ENCODE measurements at places on chromosomes 3 and 15. TPM values are rescaled to one million over a fixed set of nuclear protein-coding genes. Genes with fewer than 3 reads are reported as not detected.

RMDN3 gene
- total RNA-seq = 25.4 TPM

BLOC1S6 gene
- 53.7 TPM for total RNA-seq

CCRL2 gene
- not detected for total RNA-seq

GRCh38 chr15:80611543-80612080 is 83.5 kb upstream of the ABHD17C start:
- DNase-seq = no peak

GRCh38 chr3:30059240-30059639 is 547.2 kb upstream of the TGFBR2 start:
- no peak for DNase-seq

- DNase-seq = no peak
Measured at GRCh38 chr3:49924683-49925082, 4.9 kb downstream of the MON1A start.

DNA sequence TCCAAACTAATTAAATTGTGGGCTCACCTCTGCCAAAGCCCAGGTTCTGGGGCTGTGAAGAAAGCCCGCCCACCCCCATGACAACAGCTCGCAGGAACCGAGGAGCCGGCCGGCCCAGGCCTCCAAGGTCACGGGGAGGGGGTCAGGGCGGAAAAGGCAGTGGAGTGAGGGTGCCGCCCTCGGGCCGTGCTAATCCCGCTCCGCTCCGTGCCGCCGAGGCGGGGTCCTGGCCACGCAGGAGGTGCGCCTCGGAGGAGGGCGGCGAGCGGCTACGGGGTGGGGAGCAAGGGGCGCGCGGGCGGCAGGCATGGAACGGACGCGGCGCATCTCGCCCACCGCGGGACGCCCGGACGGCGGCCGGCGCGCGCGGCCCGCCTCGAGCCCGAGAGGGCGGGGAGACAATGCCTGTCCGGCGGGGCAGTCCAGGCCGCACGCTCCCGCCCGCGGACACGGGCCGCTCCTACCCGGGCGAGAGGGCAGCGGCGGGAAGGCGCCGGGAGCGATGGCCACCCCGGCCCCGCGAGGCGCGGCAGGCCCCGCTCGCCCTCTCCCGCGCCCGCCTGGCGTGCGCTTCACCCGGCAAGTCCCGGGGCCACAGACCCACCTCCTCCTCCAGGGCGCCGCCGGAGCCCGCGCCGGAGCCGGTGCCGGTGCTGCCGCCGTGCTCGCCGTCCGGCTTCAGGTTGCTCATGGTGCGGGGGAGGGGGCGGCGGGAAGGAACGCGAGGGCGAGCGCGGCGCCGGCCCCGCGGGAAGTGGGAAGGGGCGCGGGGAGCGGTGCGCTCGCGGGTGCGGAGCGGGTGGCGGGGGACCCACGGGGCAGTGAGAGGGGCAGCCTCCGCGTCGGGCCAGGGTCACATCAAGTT is 528 bp downstream of the RBPMS2 start:
- DNase-seq = no peak

DNA sequence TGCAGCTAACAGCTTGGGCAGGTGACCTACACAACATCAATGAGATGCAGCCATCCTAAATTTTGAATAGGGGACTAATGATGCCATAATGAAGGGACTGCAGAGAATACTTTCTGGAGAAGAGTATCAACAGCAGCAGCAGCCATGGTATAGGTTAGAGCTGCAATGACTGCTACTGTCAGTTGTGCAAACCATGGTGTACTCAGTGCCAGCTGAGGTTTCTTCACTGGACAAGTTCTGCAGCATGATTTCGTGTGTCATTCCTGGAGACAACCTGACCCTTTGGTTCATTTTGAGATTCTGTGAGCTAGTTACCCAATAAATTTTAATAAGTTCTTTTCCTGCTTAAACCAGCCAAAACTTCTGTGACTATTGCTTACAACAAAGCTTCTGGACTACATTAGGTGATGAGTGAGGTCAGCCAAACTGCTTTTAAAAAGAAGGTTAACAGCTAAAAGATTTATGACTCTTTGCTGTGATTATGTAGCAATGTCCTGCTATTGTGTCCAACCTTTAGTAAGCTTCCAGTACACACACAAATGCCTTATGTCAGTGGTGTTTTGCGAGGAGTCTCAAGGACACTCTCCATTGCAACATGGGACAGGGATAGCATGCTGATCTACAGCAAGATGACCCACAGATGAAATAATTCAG is 4.8 kb upstream of the DAZL start:
- DNase-seq = no peak
